Activated CD8-positive, alpha-beta memory T cell treated with anti-CD3 and anti-CD28 coated beads for 1 hour (primary cell): ENCODE measurements at places on chromosomes 2 and 18.

DNA sequence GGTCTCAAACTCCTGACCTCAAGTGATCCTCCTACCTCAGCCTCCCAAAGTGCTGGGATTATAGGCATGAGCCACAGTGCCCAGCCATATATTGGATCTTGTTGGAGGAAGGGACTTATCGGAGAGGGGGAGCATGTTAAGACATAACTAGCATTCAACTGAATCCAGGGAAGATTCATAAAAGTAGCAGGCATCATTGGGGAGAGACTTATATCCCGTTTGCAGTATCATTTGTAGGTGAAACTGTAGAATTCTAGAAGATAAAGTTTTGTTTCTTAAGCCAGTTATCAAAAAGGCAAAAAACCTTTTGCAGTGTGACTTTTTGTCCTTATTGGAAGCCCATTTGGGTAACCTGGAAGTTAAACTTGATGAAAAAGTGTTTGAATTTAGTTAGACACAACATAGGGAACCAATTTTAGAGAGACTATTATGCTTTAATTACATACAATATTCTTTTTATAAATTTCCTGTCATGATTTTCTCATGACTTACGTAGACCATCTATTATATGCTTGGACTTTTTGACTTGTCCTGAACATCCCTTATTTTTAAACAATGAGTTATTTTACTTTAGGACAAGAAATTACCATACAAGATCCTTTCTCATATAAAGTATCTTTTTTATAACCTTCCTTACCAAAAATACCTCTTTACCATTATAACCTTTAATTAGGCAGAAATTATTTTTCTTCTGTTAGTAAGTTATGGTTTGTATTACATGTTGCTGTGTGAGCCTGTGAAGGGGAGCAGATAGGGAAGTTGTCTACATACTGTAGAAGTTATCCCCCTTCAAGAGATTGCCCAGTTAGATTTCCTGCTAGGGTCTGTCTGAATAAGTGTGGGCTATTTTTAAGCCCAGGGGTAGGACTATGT is 20.3 kb downstream of the RAB3GAP1 start:
- DNase-seq = no peak

DNA sequence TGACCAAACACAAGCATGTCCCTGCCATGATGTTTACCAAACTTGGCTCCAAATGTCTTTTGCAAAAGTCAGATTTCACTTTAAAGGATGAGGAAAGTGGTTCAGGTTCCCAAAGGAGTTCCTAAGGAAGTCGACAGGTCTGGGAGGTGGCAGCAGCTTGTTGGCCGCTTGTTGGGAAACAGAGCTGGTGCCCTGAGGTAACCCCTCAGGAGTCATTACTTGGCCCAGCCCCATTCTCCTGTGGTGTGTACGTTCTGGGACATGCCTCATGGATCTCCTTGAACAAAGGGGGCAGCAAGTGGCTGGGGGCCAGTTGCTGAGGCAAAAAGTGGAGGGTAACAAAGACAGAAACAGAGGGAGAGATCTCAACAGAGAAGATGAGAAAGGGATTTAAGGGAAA is 10.9 kb downstream of the TMBIM1 start:
- DNase-seq = no peak

GRCh38 chr2:168939918-168940317 is 38.8 kb downstream of the G6PC2 start:
- DNase-seq = no peak

DNA sequence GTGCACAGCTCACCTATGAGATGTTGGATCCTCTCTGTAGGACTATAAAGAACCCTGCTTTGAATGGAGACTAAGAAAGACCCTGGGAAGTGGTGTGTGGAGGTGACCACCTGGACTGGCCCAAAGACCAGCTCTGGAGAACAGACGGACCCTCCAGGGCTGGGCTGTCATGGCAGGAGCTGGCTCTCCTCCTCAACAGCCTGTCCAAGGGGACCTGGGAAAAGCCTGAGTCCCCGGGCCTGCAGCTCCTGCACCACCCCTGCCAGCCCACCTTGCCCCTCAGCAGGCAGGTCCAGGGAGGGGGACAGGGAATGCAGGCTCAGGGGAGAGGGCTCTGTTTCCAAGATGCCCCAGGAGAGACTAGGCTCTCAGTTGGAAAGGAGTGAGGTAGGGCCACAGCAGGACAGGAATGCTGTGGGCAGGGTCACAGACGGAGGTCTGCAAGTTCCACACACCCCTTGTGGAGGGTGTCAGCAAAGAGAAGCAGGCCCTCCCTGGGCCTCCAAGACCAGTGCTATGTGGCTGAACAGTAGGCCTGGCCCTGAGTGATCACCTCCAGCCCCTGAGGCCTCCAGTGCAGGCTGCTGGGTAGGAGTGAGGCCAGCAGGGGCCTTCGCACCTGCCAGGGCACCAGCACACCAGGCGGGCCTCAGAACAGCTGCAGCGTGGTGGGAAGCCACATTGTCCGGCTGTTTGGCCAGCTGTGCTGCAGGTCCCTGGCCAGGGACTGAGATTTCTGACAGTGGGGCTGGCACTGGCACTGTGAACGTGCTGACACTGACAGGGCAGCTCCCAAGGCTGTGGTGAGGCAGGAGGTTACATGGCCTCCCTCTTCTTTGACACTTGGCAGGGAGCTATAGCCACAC is 86.4 kb upstream of the OTOS start:
- no peak for DNase-seq

DNA sequence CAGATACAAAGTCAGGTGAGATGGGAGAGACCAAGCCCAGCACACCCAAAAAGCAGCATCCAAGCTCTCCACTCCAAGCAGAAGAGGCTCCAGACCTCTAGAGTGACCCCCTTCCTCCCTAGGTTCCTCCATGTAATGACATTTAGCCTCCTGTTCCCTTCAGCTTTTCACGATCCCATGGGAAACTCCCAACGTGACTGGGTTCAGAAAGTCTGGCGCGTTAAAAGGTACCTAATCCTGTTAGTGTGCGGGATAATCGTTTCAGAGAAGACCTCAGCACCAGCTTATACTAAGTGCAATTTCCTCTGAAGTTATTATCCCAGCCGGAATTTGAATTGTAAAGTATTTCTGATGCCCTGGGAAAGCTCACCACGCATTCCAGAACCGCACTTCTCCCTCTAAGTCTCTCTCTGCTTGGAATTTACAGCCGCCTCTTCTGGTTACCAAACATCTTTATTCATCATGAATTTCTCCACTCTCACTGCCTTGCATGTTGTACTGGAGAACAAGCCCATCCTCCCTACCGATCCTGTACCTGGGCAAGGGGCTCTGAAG is 46.9 kb downstream of the CCBE1 start:
- no peak for DNase-seq

DNA sequence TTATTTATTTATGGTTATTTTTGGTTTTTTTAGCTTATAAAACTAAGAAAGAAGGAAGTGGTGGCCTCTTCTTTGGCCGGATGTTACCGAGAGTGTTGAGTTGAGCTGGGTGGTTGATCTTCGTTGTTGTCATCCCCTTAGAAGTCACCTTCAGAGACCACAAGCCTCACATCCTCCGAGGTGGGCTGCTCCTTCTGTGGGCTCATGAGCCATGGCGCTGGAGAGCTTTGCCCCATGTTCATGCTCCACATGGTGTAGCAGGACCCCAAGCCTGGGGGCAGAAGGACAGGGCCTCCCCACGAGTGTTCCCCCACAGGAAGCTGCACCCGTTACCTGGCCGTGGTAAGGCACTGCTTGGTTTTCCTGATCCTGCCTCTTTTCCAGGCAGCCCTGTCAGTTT is 23.4 kb downstream of the SNTG2 start:
- no peak for DNase-seq

- no peak for DNase-seq
These were observed 127.0 kb upstream of the CCDC195 start for GRCh38 chr2:224843141-224843540.

DNA sequence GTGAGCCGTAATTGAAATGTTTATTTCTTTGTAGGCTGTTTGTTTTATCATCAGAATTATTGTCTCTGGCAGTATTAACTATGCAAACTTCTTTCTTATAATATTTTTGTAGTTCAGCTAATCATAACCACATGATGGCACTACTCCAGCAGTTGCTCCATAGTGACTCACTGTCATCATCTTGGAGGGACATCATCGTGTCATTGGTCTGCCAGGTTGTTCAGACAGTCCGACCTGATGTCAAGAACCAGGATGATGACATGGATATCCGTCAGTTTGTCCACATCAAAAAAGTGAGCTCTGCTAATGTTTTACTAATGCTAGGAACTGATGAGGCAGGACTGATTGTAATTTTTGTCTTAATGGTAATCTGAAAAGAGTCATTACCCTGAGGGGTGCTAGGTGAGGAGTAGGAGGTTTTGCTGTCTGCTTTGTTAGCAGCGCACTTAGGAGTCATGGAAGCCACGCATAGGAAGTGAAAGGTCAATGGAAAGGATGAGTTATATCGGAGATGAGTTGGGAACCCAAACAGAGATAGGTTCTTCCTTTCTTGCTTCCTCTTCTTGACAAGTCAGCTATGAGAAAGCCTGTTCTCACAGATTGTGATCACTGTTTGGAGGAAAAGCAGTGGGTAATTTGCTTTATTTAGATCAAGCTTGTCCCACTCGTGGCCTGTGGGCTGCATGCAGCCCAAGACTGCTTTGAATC is 49.2 kb downstream of the PIKFYVE start:
- DNase-seq = no peak
